ENCODE measurements at places on chromosomes 6 and 20. TPM values are rescaled to one million over a fixed set of nuclear protein-coding genes. Genes with fewer than 3 reads are reported as not detected.

The CPNE5 gene
- total RNA-seq: not detected

The SEL1L2 gene
- not detected for total RNA-seq

The CAP2 gene
- 90.4 TPM for total RNA-seq

The BNIP5 gene
- not detected for total RNA-seq

The PLTP gene
- total RNA-seq: 48.5 TPM

- DNase-seq: no peak
Measured at GRCh38 chr6:34414999-34415858, 10.6 kb downstream of the RPS10 start.

GRCh38 chr6:64243618-64244017 is 608.0 kb downstream of the PHF3 start:
- no peak for DNase-seq

- no peak for DNase-seq
Measured at GRCh38 chr6:6277413-6277812, 43.0 kb downstream of the F13A1 start.

DNA sequence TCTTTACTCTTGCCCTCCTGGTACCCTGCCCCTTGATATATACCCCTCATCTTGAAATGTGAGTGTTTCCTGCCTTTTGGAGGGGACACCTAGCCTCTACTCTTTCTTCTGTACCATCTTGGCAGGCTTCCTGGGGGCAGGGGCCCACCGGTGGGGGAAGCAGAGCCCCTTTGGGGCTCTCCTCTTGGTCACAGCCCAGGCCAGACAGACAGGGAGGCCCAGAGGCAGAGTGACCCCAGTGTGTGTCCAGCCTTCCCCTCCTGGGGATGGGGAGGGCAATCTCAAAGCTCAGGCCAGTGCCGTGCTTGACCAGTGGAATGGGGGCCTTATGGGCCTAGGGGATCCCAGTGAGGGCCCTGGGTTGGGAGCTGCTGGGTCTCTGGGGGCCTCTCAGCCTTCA is 3.6 kb downstream of the ADAM33 start:
- DNase-seq: no peak

DNA sequence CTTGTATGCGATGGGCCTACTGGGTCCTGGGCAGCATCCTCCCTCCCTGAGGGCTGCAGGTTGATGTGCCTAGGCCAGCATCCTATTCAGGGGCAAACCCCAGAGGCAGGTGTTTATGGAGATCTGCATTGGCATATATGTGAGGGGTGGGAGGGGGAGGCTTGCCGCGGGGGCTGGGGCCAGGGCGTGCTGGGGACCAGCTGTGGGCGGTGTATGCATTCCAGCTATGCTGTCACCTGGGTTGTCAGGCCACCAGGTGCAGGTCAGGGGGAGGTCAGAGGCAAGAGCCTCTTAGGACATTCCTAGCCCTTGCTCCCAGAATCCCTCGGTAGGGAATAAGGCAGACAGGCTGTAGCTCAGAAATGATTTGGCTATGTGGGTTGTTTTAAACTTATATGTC is 11.9 kb downstream of the FOXA2 start:
- no peak for DNase-seq

GRCh38 chr6:21855811-21856455 is 262.4 kb downstream of the SOX4 start:
- DNase-seq: no peak

DNA sequence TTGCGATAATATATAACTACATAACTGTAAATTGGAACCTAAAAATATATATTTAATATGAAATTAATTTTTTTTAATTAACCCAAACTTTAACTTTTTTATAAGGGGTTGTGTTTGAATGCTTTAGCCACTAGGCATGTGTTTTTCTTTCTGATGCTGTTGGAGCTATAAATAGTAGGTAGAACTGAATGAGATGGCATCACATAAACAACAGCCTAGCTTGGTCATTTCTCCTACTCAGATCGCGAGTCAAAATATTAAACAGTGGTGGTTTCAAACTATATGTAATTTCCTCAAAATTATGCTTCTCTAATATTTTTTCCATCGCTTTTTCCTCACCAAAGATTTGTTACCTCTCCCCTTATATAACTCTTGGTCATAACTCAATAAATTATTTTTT is 243.2 kb downstream of the ARID1B start:
- no peak for DNase-seq

GRCh38 chr6:43843097-43843645 is 73.2 kb downstream of the VEGFA start:
- DNase-seq: no peak

DNA sequence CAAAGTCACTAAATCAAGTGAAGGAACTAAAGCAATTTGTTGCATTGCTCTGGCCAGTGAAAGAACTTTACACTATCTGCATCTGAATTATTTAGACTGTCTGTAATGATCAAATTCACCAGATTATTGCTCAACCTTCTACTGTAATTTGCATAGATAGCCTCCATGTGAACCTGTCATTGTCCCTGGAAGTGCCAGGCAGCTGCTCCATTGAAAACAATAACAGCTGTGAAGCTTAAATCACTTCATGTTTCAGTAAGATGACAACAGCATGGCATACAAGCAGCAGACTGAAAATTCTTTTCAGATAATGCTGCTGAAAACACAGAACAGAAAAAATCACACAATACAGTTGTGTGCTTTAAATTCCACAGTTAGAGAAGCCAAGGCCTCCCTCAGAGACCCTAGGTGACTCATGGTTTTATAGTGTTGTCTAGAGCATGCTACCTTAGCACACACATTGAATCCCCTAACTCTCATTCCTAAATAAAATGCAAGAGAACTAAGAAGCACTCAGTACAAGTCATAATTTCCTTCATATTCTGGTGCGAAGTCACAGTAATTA is 248.9 kb downstream of the TPBG start:
- no peak for DNase-seq

DNA sequence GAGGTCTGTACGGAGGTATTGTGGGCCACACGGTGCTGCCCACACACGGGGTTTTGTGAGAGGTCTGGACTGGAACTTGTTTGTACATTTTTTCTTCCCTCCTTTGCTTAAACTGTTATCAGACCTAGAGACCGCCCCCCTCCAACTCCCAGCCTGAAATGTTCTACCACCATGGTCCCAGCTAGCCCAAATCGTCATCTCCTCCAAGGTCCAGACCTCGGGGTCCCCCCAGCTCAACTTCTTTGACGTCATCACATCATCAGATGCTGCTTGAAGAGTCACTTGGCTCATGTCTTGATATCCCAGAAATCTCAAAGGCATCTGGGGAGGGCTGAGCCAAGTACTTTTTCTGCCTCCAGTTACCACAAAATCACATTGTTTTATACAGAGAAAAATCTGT is 2.8 kb upstream of the CCDC170 start:
- DNase-seq: no peak

- no peak for DNase-seq
Measured at GRCh38 chr6:22940581-22941290, 371.4 kb downstream of the HDGFL1 start.

DNA sequence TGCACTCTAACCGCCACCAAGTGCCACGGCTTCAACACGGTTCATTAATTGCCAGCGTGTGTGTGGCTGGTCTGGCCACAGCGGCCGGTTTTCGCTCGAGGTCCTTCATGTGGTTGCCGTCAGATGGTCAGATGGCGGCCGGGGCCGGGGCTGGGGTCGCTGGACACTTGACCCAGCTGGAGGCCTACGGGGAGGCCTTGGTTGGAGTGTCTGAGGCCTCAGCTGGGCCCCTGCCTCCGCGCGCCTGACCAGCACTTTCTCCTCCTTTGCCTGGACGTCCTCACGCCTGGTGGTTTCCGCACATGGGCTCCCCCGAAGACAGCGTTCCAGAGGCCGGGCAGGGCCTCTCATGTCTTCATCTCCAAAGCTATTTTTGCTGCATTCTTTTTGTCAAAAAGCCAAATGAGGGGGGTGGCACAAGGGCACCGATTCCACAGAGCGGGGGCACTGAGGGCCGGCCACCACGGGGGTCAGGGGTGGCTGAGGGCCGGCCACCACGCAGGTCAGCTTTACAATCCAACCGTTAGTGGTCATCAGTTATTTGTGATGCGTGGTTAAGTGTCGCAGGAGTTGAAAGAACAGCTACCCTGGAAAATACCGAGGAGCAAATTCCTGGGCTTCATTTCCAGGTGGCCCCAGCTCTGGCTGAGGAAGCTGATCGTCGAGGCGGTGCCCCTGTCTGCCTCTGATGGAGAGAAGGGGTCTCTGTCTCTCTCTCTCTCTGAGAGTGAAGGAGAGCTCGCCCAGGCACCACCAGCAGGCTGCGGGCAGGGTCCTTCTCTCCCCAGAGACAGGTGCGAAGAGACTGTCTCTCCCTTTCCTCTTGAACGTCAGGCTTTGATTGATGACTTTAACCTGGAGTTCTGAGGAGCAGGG is 50.5 kb upstream of the FRMD1 start:
- DNase-seq: no peak

DNA sequence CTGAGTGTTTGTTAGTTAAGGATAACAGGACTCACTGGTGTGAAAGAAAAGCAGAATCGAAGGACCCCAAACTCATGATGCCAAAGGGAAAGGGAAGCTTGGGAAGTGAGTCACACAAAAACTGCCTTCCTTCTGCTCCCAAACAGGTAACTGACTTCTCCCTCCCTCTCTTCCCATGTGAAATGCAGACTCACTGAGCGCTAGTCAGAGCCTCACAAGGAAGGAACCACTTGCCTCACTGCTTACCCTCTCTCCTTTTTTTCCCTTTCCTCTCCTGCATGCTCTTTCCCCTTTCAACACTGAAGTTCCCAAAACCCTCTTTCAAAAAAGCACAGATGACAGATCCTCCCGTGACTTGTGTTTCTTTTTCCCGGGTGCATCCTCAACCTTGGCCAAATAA is 56.4 kb downstream of the LYRM4 start:
- no peak for DNase-seq

GRCh38 chr6:85923013-85923430 is 280.3 kb upstream of the SYNCRIP start:
- no peak for DNase-seq

- DNase-seq: no peak
Measured at GRCh38 chr20:59333951-59334350, 33.5 kb downstream of the EDN3 start.

DNA sequence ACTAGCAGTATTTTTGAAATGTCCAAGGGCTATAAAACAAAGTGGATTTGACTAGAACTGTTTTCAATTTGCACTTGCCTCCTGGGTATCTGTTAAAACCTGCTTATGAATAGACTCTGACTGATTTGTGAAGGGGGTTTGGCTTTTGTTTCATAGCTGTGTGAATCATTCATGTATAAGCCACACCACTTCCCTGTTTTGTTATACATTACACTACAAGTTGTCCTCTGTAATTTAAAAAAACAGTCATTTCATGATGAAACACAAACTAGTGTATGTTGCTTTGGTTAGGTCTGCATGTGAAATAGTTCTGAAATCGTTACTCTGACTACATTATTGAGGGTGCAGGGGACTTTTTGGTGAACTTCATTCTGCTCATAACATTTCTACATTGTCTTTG is 121.7 kb downstream of the NKAIN2 start:
- no peak for DNase-seq

DNA sequence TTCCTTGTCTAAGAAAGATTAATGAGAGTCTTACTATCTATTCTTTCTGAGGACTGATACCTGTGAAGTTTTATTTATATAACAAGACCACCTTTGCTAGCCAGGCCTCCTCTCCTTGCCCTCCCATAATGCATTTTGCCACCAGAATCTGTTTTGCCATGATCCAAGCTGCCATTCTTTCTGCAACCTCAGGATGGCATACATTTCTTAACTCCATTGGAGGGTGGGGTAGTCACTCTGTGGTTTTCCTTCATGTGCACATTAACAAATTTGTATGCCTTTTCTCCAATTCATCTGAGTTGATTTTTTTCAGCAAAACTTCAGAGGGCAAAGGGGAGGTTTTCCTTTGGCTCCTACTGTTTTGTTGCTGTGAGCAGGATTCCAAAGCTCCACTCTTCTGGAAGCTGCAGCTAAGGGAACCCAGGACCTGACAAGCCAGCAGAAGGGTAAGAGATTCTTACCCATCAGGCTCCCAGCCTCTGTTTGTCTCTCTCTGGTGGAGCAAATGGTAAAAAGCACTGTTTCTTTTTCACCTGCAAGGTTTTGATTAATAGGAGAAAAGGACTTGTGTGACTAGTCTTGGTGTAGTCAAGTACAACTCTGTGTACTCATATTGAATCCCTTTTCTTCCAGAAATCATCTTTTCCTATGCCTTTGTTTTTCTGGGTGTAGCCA is 26.2 kb upstream of the ENPP4 start:
- DNase-seq: no peak

DNA sequence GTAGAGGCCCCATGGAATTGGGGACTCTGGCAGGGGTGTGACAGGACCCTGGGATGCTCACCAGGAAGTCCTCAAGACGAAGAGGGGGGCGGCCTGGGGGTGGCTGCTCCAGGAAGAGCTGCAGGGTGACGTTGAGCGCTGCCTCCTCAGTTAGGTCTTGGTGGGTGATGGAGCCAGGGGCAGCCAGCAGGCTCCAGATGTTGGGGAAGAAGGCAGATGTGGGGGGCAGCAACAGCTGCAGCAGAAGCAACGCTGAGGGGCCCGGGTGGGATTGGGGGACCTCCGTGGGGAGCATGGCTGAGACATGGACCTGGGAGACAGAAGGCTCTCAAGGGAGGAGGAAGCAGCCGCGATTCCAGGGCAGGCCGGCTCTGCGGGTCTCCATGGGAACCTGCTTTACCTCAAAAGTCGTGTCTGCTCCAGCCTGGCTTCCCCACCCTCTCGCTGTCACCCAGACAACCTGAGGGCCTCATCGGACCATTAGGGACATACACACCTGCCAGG is 591 bp downstream of the VWA7 start:
- DNase-seq: no peak

DNA sequence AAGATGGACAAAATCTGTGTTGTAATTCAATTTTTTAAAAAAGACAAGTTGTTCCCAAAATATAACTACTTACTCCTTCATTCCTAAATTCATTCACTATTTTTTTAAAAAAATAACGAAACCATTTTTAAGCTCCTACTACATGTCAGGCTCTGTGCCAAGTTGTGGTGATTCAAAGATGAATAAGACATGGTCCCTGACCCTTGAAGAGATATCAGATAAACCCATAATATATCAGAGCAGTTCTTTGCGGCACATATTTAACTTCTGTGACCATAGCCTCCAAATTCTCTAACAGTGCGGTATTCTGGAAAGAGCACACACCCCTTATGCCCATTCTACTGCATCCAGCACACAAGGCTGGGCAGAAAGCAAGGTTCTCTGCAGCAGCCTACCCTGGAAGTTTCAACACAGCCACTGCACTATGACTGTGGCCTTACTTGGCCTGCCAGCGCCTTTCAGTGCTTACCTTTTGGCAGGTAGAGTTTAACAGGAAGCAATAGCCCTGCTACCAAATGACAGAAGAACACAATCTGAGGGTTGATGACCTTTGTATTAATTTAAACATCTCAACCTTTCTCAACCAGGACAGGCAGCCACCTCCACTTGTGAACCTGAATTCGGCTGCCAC is 406.5 kb downstream of the BTBD9 start:
- no peak for DNase-seq

- DNase-seq: no peak
Measured at GRCh38 chr6:2658788-2659187, 91.9 kb downstream of the MYLK4 start.

DNA sequence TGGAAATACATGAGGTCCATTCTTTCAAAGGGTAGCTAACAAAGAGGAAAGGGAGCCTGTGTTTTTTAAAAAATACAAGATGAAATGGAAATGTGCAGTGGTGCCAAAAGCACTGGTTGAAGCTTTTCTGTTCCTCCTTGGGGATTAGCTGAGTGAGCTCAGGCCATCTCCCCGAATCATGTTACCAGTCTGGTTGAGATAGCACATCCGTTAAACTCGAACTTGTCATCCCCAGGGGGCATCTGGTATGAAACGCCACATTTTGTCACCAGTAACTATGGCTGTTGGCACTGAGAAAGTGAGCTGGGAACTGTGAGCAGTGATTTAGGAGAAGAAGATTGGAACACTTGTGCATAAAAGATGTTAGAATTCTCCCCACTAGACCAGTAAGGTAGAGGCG is 196.2 kb downstream of the SAMD5 start:
- DNase-seq: no peak

Data from chondrocyte (in vitro differentiated cells).